ENCODE measurements at places on chromosomes 2 and 18.

DNA sequence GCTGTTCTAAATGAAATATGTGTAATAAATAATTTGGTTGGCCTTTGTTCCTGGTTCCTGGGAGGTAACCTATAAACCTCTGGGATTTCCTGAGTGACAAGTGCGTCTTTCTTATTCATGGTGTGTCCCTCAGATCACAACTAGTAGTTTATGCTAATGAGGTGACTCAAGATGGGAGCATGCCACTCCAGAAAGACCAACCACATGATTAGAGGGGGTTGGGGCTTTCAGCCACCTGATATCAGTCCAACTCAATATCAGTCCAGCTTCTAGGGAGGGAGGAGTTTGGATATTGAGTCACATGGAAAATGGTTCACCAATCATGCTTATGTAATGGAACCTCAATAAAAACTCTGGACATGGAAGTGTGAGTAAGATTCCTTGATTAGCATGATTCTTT lies 96.6 kb downstream of the QPCT start:
- DNase-seq: no peak

- no peak for DNase-seq
Measured at GRCh38 chr18:35851286-35851970, 121.1 kb upstream of the RMP24 start.

DNA sequence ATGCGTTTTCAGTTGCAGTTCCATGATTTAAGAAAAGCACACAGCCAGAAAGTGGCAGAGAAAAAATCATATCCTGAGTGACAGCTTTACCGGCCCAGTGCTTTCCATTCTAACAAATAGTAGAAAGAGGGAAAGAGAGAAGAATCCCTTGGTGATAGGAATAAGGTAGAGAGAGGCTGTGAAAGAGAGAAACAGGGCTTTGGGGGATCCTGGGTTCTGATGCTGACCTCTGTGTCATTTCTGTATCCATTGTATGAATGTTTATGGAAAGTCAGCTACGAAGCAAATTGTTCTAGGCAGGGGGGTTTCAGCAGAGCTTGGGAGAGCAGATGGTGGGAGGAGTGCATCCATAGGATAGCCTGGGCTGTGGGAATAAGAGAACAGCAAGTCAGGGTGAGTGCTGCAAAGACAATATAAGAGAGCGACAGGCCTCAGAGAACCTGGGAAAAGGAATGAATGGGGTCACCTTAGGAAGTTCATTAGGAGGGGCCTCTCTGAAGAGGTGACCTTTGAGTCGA lies 203.4 kb upstream of the TNP1 start:
- DNase-seq: no peak

DNA sequence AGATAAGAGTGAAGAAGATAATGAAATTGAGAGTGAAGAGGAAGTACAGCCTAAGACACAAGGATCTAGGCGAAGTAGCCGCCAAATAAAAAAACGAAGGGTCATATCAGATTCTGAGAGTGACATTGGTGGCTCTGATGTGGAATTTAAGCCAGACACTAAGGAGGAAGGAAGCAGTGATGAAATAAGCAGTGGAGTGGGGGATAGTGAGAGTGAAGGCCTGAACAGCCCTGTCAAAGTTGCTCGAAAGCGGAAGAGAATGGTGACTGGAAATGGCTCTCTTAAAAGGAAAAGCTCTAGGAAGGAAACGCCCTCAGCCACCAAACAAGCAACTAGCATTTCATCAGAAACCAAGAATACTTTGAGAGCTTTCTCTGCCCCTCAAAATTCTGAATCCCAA lies 15.7 kb downstream of the MSH6 start:
- DNase-seq: no peak

DNA sequence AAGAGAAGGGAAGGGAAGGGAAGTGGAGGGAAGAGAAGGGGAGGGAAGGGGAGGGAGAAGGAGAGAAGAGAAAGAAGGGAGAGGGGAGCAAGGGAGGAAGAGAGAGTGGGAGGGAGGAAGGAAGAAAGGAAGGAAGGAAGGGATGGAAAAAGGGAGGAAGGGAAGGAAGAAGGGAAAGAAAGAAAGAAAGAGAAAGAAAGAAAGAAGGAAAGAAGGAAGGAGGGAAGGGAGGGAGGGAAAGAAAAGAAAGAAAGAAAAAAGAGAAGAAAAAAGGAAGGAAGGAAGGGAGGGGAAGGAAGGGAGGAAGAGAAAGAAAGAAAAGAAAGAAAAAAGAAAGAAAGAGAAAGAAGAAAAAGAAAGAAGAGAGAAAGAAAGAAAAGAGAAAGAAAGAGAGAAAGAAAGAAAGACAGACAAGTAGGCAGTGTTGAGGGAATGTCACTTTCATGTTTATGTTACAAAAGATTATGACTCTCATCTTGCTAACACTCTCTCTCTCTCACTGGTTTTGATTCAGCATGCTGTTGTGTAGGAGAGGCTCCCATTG lies 58.0 kb upstream of the ZNF804A start:
- DNase-seq: no peak

DNA sequence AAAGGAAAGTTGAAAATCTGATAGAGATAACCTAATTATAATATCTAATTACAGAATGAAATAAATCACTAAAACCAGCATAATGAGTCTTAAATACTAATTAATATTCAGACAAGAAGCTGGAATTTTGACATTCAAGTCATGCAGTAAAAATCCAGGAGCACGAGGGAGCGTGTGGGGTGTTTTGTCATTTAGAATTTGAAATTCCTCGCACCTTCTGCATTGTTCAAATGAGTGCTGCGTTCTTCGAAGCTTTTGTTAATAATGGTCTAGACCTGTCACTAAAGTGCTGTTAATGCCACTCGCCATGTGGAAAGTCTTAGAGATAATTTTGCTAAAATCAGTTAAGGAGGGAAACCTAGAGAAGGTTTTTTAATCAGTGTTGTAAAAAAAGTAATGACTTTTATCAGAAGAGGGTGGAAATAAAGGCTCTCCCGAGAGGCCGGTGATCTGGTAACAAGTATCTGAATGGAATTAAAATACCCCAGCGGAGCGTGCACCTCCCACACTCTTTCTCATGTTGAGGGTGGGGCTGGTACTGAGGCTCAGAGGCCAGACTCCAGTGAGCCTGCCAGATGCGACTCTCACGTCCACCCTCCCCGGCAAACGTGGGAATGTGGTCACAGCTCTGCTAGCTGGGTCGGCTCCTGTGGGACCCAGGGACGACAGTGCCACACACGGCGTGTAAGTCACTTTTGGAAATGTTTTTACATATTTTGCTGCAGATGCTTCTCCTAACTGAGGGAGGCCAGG lies 69.4 kb upstream of the MYT1L start:
- no peak for DNase-seq
